ENCODE measurements at places on chromosomes 11 and 22. TPM values are rescaled to one million over a fixed set of nuclear protein-coding genes. Genes with fewer than 3 reads are reported as not detected.

Gene INPP5J
- 0.26 TPM for total RNA-seq

Gene PDGFD
- total RNA-seq, result 9.9 TPM

Gene MFRP
- not detected for total RNA-seq

Gene TMEM126A
- 50.4 TPM for total RNA-seq

Gene RIMBP3C
- total RNA-seq, result 0.16 TPM

Gene TCN2
- total RNA-seq, result 1.8 TPM

Gene CCDC87
- total RNA-seq, result 0.08 TPM

Gene P4HA3
- total RNA-seq, result 2.2 TPM

Gene RFPL1
- total RNA-seq, result not detected

Gene CARD16
- total RNA-seq, result 19.3 TPM

Gene TMPRSS6
- total RNA-seq, result not detected

Gene PRG3
- not detected for total RNA-seq

Gene BARX2
- total RNA-seq, result not detected

Gene OR5B21
- total RNA-seq, result not detected

Gene LAYN
- total RNA-seq, result not detected

Gene KRTAP5-1
- not detected for total RNA-seq

Gene PLAAT2
- total RNA-seq, result not detected

Gene MPST
- total RNA-seq, result 54.8 TPM

Gene FXYD6
- total RNA-seq, result 5.4 TPM

Gene AQP11
- total RNA-seq, result 0.67 TPM

Gene RGL4
- not detected for total RNA-seq

Gene APOBEC3G
- total RNA-seq, result 9.8 TPM

Gene DYNC2H1
- 18.6 TPM for total RNA-seq

Gene PRR33
- not detected for total RNA-seq

Gene MS4A7
- not detected for total RNA-seq

Gene HBG1
- not detected for total RNA-seq

Gene OR5A1
- not detected for total RNA-seq

Gene MARK2
- 11.2 TPM for total RNA-seq

Gene CSRP3
- total RNA-seq, result not detected

Gene ALG12
- total RNA-seq, result 19.7 TPM

Gene SLC25A18
- not detected for total RNA-seq

Gene DNHD1
- 1.5 TPM for total RNA-seq

Gene P2RY2
- not detected for total RNA-seq

Gene PACSIN3
- 33.7 TPM for total RNA-seq

Gene SYNGR1
- 30.1 TPM for total RNA-seq

Gene CCDC73
- total RNA-seq, result not detected

Gene CEP126
- total RNA-seq, result 0.35 TPM

Gene TEX54
- total RNA-seq, result not detected

Gene OR5P2
- not detected for total RNA-seq

Gene CNGA4
- total RNA-seq, result not detected

Gene DCDC1
- 0.11 TPM for total RNA-seq

Gene CCDC157
- total RNA-seq, result 0.82 TPM

Gene LGR4
- 10.0 TPM for total RNA-seq

Gene PATE4
- not detected for total RNA-seq

Gene GSTT2B
- 1.2 TPM for total RNA-seq

Gene OR4A47
- total RNA-seq, result not detected

Gene TNKS1BP1
- 9.0 TPM for total RNA-seq

Gene GNAZ
- 3.6 TPM for total RNA-seq

Gene MAP6
- not detected for total RNA-seq

Gene NEFH
- 0.92 TPM for total RNA-seq

Gene MLC1
- total RNA-seq, result not detected

Gene MRGPRF
- 0.11 TPM for total RNA-seq
